ENCODE measurements at places on chromosomes 11 and 22.

GRCh38 chr11:92384802-92385201 is 160.2 kb downstream of the FAT3 start:
- DNase-seq = no peak

- no peak for DNase-seq
Measured at GRCh38 chr11:34647131-34647530, 26.2 kb downstream of the EHF start.

GRCh38 chr11:112354364-112354763 is 93.7 kb upstream of the PLET1 start:
- DNase-seq = no peak

GRCh38 chr11:61019832-61020405 is 48.4 kb downstream of the CD6 start:
- no peak for DNase-seq

DNA sequence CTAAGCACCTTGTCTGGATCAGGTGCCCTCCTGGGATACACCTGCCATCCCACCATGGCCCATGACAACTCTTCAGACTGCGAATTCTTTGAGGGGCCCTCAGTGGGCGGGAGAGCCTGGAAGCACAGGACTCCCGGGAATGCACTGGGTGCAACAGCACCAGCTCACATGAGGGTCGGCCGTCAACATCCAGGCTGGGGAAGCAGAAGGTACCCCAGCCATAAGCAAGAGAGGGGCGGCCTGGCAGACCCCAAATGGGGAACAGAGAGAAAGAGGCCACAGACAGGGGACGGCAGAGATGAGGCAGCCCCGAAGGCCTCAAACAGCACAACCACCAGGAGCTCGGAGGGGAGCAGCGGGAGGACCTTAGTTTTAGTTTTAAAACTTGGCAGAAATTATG is 94.4 kb downstream of the PHF21B start:
- DNase-seq = no peak

DNA sequence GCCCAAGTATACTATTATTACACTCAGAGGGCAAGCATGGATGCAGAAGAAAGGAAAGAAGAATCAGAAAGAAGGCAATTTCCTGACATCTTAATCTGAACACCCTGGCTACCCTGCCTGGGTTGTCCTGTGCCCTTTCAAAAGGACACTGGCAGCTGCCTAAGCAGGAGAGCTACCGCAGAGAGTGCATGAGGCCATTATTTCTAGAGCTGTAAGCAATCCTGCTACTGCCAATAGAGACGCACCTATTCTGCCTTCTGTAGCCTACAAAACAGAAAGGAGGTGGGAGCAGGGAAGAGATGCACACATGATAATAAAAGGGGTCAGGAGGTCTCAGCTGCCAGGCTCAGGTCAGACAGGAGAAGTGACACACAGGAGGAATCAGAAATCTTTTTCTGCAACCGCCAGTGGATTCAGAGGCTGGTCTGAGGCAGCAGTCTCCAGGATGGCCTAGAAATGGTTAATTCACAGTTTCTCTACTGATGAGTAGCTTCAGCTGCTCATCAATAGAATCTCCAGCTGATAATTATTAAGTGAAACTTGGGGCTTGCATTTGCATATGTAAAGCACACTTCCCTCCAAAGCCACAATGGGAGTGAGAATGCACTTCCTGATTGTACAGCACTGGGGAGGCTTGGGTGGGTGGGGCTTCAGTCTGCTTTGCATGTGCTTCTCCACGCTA is 253.9 kb downstream of the LARGE1 start:
- no peak for DNase-seq

- DNase-seq = no peak
Measured at GRCh38 chr11:123696183-123696582, 41.8 kb upstream of the SCN3B start.

DNA sequence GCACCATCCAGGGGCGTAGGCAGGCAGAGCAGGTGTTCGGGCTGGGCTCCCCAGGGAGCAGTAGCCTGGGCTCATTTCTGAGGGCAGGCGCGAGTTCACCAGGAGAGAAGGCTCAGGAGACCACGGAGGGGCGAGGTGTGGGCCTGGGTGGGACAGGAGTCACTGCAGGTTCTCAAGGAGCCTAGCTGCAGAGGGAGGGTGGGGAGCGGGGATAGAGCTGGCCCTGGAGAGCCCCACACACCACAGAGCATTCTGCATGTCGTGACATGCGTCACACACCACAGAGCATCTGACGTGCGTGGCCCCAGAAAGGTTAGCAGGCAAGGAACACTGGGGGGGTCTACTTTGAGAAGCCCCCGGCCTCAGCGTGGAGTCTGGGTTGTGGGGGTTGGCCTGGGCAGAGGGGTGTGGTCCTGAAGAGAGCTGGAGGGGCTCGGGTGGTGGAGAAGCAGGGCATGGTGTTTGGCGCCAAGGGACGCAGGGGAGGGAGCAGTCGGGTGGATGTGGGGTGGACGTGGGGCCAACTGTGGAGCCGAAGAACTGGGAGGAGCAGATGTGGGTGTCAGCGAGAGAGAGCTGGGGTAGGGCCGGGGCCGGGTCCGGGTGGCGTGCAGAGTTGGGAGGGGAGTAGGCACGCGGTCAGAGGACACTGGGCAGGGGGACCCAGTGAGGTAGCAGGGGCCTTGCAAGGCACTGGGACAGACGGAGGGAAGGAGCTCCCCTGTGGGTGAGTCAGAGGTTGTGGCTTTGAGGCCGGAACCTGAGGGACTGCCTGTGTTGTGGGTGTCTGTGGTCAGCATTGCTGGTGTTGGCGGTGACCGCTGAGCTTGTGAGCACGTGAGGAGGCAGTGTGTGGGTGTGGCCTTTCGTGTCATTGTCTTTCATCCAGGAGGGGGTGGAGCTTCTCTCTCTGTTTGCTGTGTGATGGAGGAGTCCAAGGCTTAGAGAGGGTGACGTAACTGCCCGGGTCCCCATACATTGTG is 25.5 kb downstream of the CTTN start:
- no peak for DNase-seq

Measured in foreskin keratinocyte (primary cell).